ENCODE measurements at places on chromosomes 7 and 10.

- no peak for DNase-seq
Measured at GRCh38 chr10:74081192-74081803, 69.3 kb downstream of the AP3M1 start.

GRCh38 chr7:114979388-114979787 is 57.5 kb downstream of the MDFIC start:
- DNase-seq, result no peak

DNA sequence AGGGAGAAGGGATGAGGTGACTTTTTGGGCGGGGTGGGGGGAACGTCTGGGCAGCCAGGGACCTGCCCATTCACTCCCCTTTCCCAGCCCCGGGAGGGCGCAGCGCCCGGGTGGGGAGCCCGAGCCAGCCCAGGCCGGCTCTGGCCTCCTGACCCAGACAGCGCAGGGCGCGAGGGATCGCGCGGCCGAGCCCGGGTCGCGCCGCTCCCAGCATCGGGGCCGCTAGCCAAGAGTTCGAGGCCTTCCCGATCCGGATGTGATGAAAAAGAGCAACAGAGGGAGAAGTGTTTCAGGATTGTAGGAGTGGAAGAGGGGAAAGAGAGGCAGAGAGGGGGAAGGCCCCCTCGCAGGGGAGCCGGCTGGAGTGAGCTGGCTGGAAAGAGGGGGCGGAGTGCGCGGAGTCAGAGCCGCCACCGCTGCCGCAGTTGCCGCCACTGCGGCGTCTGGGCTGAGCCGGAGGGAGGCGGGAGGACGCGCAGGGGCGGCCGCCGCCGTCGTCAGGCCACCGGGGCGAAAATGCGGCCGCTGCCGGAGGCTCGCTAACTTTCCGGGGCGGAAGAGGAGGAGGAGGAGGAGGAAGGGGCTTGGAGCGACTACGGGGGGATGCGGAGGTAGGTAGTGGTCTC is at the start of gene MDFIC:
Gene MDFIC (plus strand): TSS at position 69 of the 626 bp plus-strand sequence. CDS start 940 bp downstream, outside the sequence.
- peak; percentile 72 for DNase-seq

DNA sequence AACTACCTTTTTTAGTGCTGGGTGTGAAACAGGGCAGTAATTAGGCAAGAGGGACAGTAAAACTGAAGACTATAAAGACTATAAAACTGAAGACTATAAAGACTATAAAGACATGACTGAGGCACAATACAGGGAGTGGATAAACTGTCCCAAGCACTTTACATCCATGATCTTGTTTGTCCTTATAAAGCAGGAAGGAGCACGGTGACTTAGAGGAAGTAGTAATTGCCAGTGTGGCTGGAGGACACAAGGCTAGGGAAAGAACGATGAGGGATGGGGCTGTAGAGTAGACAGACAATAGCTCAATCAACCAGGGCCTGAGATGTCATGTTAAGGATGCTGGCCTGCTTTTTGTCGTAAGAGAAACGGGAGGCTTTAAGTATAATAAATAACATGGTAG is 26.0 kb downstream of the DNAJC12 start:
- no peak for DNase-seq

DNA sequence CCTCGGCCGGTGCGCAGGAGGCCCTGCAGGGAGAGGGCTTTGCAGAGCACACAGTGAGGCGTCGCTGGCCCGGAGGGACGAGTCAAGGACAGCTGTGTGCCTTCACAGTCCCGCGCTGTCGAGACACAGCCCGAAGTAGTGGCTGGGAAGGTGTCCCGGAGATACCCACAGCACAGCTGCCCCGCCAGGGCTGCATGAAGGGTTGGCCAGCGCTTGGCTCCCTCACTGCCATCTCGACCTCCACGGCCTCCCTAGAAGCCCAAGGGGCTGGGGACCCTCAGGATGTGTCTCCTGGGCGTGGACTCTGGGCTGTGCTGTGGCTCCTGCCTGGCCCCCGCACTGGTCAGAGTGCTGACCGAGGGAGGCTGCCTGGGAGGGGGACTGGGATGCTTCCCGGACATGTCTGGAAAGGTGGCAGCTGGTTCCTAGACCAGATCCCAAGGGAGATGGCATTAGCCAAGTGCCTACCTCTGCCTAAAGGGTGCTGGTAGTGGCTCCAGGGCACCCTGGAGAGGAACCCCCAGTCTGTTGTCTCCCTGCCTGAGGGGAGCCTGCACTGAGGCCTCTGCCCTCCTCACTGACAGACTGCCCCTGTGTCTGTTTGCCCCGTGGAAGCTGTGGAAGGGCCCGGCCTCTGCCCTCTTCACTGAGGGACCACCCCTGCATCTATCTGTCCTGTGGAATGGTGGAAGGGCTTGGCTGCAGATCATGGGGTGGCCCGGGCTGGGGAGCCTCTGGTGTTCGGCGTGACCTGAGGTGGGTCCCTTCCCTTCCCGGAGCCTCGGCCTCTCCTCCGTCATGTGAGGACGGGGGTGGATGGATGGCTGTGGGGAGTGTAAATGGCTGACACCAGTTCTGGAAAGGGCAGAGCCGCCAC is 5.8 kb downstream of the ELFN1 start:
- DNase-seq, result peak; percentile 11

DNA sequence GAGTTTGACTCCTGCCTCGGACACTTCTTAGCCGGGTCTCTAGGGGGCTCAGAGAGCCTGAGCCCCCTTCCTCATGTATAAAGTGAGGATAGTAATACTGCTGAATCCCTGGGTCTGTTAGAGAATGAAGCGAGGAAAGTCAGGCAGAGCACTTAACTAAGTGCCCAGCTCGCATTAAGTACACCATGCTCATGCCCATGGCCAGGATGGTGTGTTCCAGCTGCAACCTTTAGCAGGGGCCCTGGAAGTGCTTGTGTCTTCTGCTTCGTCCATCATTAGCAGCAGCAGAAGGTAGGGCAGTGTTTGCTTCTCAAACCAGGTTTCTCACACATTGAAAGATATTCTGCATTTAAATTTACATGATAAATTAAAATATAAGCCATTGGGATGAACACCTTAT is 27.3 kb upstream of the WDFY4 start:
- DNase-seq, result no peak

DNA sequence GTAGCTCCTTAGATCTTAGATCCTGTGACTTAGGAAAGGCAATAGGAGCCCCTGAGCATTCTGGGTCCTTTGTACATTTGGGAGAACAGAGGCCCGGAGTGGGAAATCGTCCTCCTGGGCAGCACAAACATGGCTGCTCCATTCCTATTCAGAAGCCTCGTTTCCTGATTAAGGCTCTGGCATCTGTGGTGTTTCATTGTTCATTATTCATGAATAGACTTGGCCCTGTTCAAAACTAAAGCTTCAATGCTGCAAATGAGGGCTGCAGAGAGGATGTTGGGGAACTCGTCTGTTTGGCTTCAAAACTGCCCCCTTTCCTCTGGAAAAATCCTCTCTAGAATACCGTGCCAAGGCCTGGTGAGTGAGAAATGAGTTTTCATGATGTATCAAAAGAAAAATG is 3.4 kb upstream of the HTRA1 start:
- DNase-seq, result no peak

GRCh38 chr7:116195451-116195850 is 14.9 kb upstream of the TES start:
- no peak for DNase-seq

- DNase-seq, result peak; percentile 18
Measured at GRCh38 chr10:115093776-115094408, 727 bp downstream of the ATRNL1 start.

DNA sequence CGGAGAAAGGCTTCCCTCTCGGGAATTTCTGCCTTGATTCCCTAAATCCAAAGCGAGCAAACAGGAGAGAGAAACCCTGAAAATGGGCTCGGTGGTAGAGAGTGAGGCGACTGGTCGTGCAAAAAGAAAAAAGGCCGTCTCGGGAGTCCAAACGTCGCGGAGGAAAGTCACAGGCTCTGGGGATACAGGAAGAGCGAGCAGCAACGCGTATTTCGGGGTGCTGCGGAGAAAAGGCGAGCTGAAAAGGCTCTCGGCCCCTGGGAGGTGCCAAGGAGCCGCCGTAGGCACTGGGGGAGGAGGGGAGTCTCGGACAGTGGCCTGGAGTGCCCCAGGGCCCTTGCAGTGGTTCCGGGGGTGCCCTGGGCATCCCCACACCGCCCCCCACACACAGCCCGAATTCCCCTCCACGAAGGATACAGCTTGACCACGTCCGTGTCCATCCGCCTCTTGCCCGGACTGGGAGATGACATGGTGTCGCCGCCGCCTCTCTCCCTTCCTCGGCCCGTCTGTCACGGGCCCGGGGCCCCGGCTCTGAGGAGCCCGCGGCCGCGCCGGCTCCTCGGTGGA is 591 bp downstream of the UBE2H start:
- DNase-seq, result no peak

GRCh38 chr7:39355664-39356063 is 210.5 kb upstream of the YAE1 start:
- DNase-seq, result no peak

GRCh38 chr10:67935223-67935622 is 50.8 kb downstream of the SIRT1 start:
- DNase-seq, result no peak

- DNase-seq, result no peak
Measured at GRCh38 chr7:121020989-121021969, 32.8 kb downstream of the CPED1 start.

DNA sequence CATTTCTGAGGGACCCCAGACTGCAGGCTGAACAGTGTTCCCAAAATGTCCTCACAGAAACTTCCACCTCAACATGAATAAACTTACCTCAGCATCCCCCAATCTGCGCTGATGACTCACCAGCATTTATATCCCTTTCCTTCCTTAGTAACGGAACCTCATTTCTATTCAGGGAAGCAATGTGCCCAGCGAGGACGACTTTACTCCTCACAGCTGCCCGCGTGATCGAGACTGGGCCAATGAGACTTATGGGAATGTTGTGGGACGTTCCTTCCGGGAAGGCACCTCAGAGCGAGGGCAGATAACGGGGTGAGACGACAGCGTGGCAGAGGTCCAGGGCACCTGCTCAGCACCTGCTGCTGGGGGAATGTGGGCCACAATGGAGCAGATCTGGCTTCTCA is 73.1 kb upstream of the CAMK2B start:
- no peak for DNase-seq

- no peak for DNase-seq
Measured at GRCh38 chr7:3009086-3009485, 34.6 kb downstream of the CARD11 start.

GRCh38 chr7:91632234-91632940 is 248.1 kb downstream of the MTERF1 start:
- DNase-seq, result no peak

- DNase-seq, result no peak
Measured at GRCh38 chr10:101771380-101771779, 4.5 kb downstream of the FGF8 start.

DNA sequence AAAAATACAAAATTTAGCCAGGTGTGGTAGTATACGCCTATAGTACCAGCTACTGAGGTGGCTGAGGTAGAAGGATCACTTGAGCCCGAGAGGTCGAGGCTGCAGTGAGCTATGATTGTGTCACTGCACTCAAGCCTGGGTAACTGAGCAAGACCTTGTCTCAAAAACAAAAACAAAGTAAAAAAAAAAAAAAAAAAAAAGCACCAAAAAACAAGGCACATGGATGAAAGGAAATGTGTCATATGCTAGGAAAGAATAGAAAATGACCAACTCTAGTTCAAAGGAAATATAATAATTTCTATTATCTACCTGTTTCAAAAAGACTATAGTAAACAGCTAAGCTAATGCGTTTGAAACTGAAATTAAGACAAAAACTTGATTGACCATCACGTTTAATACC is 33.8 kb downstream of the UBE2H start:
- DNase-seq, result no peak

DNA sequence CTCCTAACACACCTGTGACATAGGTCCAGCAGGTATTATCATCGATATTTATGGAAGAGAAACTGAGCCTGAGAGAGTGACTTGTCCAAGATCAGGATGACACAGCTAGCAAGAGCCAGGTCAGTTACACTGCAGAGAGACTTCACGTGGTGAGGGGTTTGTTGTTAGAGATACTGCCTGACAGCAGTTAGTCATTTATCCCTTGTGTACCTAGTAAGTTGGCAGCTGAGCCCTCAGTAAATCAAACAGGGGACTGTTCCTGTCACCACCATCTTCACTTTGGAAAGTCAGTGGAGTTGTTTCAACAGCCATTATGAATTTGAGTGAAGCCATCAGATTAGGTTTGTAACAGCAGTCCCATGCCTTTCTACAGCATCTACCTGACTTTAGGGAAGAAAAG is 87.5 kb upstream of the GATA3 start:
- DNase-seq, result no peak

- no peak for DNase-seq
Measured at GRCh38 chr10:43667761-43668386, 19.2 kb upstream of the ZNF32 start.

- DNase-seq, result peak; percentile 83
Measured at GRCh38 chr10:100997360-100998182, 2.0 kb upstream of the LZTS2 start.

GRCh38 chr7:4849390-4849789 is 12.4 kb downstream of the PAPOLB start:
- DNase-seq, result no peak

All from activated T-cell treated with anti-CD3 and anti-CD28 coated beads, Interleukin-2, amount 50 U/mL, for 1 hour (primary cell).